ENCODE measurements at places on chromosomes 2 and 18.

DNA sequence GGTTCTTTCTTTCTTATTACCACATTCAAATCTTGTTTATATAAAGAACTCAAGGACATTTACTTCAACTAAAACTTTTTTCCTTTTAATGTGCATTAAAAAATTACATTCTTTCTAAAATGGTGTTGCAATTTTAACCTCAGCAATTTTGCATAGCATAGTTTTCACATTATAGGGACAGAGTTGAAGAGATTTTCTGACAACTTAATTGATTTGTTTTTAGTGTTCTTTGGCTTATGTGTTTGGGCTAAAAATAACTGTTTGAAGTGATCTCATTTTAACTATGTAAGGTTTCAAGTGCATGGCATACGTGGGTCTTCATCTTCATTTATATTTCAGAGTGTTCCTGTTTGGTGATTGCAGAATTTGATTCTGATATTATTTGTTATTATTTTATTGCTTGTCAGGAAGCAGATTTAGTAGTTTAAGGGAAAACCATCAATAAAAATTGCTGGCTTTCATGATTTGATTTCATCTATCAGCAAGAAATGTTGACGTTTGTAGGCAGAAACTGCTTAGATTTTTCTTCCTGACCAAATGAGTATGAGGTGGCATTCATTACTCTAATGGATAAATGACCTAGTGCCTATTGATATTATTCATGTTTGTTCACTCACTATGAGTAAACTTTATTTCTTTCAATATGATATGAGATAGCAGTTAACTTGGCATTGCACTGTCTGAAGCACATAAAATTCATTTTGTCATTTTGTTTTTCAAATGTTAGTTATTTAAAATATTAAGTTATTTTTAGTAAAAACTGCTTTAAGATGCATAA, 398.4 kb downstream of the NUP35 start:
- DNase-seq, result no peak

DNA sequence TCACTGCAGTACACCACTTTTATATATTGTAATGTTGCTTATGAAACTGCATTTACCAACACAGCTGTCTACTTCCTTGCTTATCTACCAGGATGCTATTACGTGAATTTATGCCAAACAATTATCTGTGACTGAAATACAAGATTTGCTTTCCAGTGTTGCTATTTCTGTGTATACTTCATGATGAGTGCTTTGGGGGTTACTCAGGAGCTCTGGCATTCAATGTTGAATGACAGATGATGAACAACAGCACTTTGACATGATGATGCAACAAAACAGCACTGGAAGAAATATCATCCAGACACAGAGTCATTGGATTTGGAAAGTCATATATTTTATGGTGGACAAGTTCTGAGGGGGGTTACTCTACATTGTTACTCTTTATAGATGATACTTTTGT, 125.8 kb downstream of the NETO1 start:
- no peak for DNase-seq

- no peak for DNase-seq
Measured at GRCh38 chr2:202186641-202187202, 51.7 kb downstream of the SUMO1 start.

DNA sequence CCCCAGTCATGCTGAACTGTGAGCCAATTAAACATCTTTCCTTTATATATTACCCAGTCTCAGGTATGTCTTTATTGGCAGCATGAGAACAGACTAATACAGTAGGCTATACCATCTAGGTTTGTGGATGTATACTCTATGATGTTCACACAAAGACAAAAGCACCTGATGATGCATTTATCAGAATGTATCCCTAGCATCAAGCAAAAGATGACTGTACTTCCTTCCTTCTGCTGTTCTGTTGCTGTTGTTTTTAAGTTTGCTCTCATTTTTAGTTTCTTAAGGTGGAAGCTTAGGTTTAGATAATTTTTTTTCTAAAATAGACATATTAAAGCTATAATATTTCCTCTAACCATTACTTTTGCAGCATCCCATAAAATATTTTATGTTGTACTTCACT, 12.4 kb downstream of the ZSCAN30 start:
- no peak for DNase-seq

- DNase-seq, result no peak
Measured at GRCh38 chr2:201136889-201137321, 20.9 kb downstream of the CFLAR start.

- DNase-seq, result no peak
Measured at GRCh38 chr2:143160732-143161707, 31.8 kb downstream of the ARHGAP15 start.
